ENCODE measurements at places on chromosomes 5 and 9. TPM values are rescaled to one million over a fixed set of nuclear protein-coding genes. Genes with fewer than 3 reads are reported as not detected.

Gene SH3RF2
- 3.0 TPM for total RNA-seq

Gene SAXO1
- total RNA-seq, result under 0.01 TPM

GRCh38 chr5:52875827-52876226, 88.1 kb downstream of the ITGA1 start:
- DNase-seq, result no peak

GRCh38 chr5:96043446-96043845, 81.8 kb upstream of the ELL2 start:
- no peak for DNase-seq

Gene IRX2
- not detected for total RNA-seq

Gene HTR1A
- total RNA-seq, result not detected

Gene GRIA1
- not detected for total RNA-seq

DNA sequence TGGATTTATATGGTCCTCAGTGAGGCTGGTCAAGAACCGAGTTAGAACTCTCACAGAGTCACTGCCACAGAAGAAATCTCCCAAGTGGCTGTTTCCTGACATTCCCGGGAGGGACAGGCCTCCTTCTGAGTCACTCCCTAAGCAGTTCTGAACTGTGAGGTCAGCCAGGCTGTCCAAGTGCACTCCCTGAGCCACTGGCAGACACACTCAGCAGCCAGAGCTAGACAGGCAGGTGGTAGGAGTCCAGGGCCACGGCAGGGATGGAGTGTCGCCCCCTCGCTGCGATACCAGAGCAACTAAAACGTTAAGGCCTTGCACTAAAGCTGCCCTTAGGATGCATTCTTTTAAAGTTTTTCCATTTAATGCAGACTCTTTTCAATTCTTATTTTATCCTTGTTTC, 3.4 kb downstream of the IL4 start:
- peak; percentile 92 for DNase-seq

- no peak for DNase-seq
These were observed 12.7 kb upstream of the FCN1 start for GRCh38 chr9:134930398-134930797.

GRCh38 chr5:82347201-82347865, 69.2 kb upstream of the RPS23 start:
- DNase-seq, result peak; percentile 45

- no peak for DNase-seq
These were observed 459.5 kb upstream of the PTGER4 start for GRCh38 chr5:40220260-40220659.

DNA sequence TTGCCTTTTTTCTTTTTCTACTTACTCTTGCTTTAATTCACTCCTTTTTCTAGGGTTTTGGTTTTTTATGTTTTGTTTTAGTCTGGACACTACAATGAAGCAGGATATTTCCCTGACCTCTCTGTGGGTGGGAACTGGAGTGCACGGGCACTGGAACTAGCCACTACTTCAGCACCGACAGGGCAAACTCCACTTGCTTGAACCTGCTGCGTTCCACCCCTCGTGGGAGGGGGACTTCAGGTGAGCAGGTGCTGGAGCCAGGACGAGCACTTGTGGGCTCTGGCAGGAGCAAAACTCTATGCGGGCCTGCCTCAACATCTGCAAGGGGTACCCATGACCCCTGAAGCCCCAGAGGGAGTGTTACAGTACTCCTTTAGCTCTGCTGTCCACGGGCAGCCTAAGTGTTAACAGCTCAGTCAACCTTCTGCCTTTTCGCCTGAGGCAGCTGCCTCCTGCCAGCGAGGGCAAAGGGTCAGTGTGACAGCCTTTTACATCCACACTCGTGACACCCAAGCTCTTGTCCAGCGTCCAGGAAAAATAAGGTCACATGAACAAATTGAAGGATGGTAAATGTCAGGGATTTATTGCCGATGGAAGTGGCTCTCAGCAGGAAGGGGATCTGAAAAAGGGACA, 144.1 kb upstream of the NFIL3 start:
- DNase-seq, result no peak

Data from H4 (cell line).